NCI-H1092 treated with DMSO at 0.1 percent for 48 hours (cell line): ENCODE measurements at places on chromosomes 6 and 20.

- DNase-seq, result no peak
Observed at GRCh38 chr6:128822271-128822670, 60.7 kb upstream of the LAMA2 start.

- DNase-seq, result no peak
Observed at GRCh38 chr20:57576002-57576401, 15.1 kb downstream of the PCK1 start.

- DNase-seq, result no peak
Observed at GRCh38 chr6:1901556-1901955, 291.8 kb downstream of the FOXC1 start.

DNA sequence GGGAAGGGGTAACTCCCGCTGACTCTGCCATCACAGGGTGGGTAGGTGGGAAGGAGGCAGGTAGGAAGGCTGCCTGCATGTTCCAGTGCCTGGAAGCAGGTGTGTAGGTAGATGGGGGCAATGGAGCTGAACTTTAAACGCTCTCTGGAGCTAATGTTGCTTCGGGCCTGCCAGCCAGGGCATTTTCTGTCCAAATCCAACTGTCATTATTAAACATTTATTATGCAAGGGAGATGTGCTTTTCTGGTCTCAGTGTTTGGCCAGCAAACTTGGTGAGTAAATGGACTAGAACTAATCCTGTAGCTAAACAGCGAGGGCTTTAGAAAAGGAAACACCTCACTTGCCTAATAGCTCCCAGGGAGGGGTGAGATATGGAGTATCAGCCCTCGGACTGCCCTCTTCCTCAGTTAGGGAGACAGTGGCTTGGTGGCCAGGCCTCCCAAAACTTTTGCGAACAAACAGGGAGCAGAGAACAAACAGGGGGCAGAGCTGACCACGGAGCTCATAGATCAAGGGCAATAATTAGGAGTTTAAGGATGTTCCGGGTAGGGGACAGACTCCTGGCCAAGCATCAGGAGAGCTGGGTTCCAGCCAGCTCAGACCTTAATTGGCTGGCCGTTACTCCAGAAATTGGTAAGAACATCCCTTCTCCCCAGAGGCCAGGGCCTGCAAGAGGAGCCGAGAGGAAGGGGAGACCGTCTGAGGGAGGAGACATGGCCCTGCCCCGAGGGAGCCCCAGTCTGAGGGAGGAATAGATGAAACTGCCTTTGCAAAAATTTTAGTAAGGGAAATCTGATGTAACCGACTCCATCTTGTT, 131.1 kb downstream of the VEGFA start:
- peak; percentile 89 for DNase-seq

- DNase-seq, result no peak
Observed at GRCh38 chr6:41056768-41057490, 3.9 kb downstream of the APOBEC2 start.

DNA sequence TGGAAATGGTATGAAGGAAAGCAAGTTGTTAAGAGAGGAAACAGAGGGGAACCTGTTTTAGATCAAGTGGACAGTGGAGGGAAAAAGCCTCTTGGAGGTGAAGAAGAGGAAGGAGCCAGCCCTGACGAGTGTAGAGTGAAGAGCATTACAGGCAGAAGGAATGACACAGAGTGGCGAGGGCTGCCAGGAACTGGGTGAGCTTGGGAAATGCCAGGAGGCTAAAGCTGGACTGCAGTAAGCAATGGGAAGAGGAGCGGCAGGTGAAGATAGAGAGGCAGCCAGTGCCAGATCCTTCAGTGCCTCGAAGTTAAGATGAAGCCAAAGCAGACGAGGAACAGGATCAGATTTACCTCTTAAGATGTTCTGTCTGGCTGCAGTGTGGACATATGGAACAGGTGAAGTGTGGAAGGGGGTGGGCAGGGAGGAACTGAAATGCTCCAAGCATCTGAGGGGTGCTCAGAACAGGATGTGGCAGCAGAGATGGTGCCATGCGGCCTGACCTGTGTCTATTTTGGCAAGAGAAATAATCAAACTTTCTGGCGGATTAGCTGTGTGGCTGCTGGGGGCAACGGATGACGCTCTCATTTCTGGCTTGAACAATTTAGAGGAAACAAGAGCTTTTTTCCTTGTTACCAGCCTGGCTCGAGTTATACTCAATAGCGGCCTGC, 748.4 kb downstream of the PTPRT start:
- no peak for DNase-seq

- DNase-seq, result peak; percentile 56
Observed at GRCh38 chr6:2485116-2485515, 239.7 kb upstream of the GMDS start.

- DNase-seq, result no peak
Observed at GRCh38 chr6:116382587-116382986, 11.8 kb downstream of the DSE start.

DNA sequence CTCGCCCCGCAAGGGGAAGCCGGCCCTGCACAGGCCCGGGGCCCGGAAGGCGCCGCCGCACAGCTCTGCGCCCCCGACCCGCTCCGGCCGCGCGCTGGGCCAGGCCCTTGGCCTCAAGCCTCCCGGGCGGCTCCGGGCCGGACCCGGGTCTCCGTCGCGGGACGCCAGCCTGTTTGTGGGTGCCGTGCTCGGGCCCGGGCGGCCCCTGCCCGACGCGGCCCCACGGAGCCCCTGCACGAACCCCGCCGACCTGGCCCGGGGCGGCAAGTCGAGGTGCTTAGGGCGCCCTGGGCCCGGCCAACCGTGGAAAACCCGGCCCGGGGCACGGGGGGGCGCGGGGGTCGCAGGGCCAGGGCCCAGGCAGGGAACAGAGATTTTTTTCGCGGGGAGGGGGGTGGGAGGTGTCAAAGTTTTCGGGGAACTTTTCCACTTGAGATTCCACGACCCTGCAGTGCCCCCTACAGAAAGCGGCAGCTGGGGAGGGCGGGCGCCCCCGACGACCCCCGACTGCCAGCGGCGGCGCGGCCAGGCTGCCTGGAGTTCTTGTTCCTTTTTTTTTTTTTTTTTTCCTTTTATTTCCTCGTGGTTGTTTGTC, 805 bp upstream of the STX16 start:
- no peak for DNase-seq

DNA sequence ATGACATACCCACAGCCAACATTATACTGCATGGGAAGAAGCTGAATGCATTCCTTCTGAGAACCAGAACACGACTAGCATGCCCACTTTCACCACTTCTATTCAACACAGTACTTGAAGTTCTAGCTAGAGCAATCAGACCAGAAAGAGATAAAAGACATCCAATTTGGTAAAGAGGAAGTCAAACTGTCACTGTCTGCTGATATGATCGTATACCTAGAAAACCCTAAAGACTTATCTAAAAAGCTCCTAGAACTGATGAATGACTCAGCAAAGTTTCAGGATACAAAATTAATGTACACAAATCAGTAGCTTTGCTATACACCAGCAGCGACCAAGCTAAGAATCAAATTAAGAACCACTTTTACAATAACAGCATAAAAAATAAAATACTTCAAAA, 60.5 kb downstream of the EYS start:
- DNase-seq, result no peak

- no peak for DNase-seq
Observed at GRCh38 chr20:54127855-54128574, 45.8 kb downstream of the CYP24A1 start.

- DNase-seq, result no peak
Observed at GRCh38 chr6:156943166-156943565, 166.0 kb downstream of the ARID1B start.

DNA sequence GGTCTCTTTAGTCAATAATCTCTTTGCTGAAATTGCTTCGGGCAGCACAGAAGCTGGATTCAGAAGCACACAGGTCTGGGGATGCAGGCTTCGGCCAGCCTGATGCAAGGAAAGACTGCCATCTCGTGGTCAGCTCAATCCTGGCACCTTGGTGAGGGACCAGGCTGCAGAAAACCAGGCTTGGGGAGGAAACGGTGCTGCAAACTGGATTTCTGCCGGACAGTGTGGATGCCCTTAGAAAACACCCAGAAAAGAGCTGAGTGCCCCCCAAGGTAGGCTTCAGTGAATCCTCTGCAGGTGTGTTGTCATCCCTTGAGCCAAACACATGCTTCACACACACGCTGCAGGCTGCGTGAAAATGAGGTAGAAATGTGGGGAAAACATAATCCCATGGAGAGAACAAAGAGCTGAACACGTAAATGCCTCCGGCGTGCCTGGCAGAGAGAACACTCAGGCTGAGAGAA, 89.8 kb upstream of the PAX1 start:
- DNase-seq, result peak; percentile 89

DNA sequence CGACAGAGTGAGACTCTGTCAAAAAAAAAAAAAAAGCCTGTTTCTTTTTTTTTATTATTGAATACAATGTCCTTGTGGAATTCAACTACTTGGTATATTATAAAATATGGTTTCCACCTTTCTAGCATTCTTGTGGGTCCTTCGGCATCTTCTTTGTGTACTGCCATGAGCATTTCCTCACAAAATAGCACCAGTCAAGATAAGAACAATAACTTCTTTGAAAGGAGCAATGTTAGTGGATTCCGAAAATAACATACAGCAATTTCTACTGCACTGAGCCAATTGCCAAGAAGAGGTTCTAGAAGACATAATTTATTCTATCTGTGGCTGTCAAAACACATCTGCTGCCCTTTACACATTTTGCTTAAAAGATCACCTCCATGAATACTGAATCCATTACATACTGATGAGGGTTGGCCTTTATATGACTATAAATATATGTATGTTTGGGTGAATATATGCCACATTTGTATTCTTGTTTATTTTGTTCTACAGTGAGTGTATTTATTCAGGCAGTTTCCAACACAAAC, 19.1 kb upstream of the SPTLC3 start:
- DNase-seq, result no peak

DNA sequence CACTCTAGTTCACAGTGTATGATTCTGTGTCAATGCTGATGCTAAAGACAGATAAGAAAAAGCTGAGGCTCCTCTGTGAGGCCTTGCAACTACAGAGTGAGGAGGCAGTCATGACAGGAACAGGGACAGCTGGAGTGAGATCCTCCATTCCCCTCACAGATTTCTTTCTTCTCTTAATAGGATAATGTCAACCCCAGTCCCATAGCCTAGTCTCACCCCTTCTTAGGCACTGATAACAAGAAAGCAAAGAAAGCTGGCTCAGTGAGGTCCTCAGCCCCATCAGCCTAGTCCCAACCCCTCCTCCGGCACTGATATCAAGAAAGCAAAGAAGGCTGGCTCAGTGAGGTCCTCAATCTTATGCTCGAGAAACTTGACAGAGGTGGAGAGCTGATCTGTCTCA, 2.1 kb upstream of the PTCHD4 start:
- DNase-seq, result no peak

DNA sequence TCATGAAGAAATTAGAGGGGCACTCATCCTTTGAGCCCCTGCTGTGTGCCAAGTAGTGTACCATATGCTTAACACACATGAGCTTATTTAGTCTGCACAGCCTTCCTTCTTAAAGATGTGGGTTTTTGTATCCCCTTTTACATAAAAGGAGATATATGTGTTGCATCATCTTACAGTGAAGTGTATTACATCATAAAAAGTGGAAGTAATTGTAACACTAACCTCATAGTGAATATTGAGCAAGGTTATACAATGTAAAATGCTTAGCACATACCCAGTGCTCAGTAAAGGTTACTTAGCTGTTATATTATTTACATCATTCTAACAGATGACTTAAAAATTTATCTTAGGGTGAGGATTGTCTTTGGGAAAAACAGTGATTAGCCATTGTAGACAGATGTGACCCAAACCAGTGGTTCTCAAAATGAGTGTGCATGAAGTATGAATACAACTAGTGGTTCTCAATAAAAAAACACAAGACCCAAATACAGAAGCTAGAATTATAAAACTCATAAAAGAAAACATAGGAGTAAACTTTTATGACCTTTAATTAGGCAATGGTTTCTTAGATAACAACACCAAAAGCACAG, 3.8 kb upstream of the PIGU start:
- DNase-seq, result no peak

GRCh38 chr6:87907521-87907920, 140.1 kb upstream of the SPACA1 start:
- no peak for DNase-seq

- DNase-seq, result no peak
Observed at GRCh38 chr6:17313971-17314370, 32.8 kb downstream of the RBM24 start.

- no peak for DNase-seq
Observed at GRCh38 chr6:35400111-35400510, 52.0 kb upstream of the FANCE start.

DNA sequence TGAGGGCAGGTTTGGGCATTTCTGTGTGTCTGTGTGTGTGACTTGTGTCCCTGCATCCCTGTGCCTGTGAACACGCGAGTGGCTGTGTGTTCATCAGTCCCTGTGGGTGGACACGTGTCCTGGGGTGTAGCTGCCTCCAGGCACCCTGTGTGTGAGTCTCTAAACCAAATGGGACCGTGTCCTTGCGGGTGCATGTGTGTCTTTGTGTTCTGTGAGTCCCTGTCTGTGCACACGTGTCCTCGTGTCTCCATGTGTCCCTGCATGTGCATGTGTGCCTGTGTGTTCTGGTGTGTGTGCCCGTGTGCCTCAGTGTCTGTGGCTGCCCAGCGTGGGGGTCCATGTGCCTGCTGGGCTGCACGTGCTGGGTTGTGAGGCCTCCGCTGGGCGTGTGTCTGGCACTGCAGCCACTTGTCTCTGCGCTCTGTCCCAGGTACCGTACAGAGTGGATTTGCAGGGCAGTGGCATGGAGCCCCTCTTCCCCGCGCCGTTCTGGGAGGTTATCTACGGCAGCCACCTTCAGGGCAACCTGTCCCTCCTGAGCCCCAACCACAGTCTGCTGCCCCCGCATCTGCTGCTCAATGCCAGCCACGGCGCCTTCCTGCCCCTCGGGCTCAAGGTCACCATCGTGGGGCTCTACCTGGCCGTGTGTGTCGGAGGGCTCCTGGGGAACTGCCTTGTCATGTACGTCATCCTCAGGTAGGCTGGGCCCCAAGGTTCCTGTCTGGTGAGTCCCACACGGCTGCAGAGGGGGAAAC, 8.2 kb upstream of the LKAAEAR1 start:
- DNase-seq, result no peak

DNA sequence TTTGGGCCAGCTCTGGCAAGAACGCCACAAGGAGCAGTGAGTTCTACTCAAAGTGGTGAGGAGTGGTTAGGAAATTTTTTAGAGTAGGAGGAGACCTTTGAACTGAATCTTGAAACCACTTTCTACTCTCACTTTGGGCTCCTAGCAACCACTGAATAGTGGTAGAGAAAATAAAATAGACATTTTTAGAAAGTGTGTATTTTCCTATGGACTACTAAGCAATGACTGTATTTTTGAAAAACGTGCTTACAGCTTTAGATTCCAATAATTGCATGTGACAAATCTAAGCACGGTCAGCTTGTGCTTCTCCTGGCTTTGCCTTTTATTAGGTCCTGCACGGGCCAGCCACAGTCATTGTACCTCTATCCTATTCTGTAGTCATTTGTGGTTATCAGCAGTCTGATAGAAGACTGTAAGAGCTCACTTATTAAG, 8.7 kb upstream of the IFNGR1 start:
- no peak for DNase-seq
